ENCODE measurements at places on chromosomes 1 and 21. TPM values are rescaled to one million over a fixed set of nuclear protein-coding genes. Genes with fewer than 3 reads are reported as not detected.

- no peak for DNase-seq
These were observed 54.1 kb downstream of the RIPK4 start for GRCh38 chr21:41712730-41713129.

DNA sequence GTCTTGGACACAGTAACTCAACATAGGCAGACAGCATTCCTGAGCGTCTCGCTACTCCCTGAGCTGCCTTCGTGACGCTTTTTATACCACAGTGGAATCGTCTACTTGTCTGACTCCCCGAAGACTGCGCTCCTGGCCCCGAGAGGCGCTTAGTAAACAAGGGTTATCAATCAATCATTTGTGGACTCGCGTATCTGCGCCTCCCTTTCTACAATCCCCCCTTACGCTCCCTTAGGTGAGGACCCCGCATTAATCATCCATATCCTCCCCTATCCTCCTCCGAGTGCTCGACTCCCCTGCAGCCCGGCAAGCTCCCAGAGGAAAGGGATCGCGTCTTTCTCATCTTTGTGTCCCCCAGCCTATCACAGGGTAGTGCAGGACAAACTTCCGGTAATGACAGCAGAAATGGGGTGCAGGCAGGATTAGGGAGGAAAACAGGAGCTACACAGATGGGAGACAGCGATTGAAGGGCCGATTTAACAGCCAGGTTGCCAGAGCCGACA is 522 bp downstream of the TMEM59 start:
- DNase-seq, result peak; percentile 84

GRCh38 chr1:196180847-196181593 is 427.2 kb downstream of the KCNT2 start:
- DNase-seq, result peak; percentile 9

GRCh38 chr1:214444182-214444939 is 107.0 kb downstream of the PTPN14 start:
- DNase-seq, result no peak

DNA sequence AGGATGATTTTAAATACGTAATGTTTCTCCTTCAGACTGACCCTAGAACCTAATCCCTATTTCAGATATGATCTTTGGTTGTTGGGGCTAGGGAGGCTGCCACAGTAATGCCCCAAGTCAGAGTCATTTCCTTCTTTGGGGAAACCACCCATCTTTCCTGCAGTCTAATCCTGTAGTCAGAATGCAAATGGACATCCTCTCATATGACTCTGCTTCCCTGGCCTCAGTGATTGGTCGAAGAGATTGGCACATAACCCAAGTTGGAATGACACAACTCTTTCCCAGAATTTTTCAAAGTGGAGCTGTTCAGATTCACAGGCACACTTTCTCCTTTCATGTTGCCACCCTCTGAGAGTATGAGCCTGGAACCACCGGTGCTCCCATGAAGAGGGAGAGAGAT is 58.8 kb upstream of the ZNF644 start:
- no peak for DNase-seq

DNA sequence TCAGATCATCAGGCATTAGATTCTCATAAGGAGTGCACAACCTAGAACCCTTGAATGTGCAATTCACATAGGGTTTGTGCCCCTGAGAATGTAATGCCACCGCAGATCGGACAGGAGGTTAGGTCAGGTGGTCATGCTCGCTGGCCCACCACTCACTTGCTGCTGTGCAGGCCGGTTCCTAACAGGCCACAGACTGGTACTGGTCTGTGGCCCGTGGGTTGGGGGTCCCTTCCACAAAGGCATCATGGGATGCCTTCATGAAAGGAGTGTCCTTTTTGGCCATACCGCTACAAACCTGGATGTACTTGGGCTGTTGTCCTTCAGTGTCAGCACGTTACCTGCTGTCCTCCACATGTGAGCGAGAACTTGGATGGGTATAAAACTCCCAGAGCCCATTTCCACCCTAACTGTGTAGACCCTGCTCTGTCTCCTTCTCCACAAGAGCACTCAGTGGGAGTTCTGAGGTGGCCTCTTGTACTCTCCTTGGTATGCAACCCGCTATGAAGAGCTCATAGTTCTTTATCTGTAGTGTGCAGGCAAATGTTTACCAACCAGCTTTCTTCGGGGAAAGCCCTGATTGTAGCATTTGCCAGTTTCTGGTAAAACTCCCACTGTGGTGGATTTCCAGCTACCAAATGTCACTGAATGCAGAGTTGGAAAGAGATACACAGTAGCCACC is 41.7 kb upstream of the SLC19A1 start:
- DNase-seq, result no peak

The CHI3L2 gene
- not detected for polyA plus RNA-seq

DNA sequence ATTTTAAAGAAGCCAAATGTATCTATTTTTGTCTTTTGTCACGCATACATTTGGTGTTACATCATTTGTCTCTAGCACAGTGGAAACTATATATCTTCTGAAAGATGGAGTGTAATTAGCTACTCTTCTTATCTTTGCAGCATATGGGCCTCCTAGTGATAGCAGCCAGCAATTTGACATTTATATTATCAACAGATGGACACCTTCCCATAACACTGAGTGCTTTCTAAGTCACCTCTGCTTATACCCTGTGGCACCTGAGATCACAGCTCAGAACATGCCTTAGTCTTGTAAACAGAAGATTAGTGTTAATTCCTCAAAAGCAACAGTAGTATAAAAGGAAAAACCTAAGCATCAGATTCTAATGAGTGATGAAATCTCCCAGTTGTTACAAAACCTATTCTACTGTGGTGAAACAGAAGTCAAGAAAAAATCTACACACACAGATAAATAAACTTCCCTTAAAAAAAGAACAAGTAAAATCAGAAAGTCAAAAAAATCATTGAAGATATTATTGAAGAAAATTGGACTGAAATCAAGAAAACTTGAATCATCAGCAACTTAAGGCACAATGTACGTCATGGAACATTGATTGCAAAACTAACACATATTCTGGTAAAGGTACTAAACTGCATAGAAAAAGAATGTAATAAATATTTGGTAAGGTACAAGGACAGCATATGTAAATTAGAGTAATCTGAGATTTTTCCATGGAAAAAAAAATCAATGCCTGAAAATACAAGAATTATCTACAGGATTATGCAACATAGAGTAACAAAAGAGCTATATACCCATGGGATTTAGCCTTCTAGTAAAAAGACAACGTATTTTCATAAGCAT is 61.7 kb downstream of the KCNT2 start:
- no peak for DNase-seq

The CELA2A gene
- polyA plus RNA-seq, result 0.23 TPM

DNA sequence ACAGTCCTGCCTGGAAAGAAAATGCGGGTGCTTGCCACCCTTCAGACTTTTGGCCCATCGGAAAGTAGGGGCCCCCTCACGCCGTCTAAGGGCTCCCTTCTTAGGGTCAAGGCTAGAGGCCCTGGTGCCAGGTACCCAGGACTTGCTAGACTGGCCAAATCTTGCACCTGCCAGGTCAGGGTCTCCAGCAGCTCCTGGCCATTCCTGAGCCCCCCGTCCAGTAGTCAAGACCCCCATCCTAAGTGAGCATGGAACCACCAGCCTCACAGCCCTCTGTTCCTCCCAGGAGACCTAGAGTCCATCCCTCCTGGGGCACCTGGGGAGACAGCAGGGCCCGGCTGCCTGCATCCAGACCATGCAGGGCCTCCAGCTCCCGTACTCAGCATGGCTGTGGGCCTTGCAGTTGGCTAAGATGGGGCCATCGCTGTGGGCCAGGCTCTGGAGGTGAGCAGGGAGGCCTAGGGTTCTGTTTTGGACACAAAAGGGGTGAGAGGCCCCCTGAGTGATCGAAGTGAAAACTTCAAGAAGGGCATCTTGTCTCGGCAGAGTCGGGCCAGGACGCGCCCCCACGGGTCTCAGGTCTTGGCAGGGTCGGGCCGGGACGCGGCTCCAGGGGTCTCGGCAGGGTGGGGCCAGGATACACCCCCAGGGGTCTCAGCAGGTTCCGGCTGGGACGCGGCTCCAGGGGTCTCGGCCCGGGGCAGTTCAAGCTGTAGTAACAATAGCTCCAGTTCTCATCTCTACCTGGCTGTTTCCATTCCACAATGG is 5.9 kb downstream of the FNDC10 start:
- DNase-seq, result no peak

The CHD5 gene
- 0.21 TPM for polyA plus RNA-seq

- peak; percentile 84 for DNase-seq
These were observed 135.0 kb downstream of the TGFB2 start for GRCh38 chr1:218480137-218480536.

DNA sequence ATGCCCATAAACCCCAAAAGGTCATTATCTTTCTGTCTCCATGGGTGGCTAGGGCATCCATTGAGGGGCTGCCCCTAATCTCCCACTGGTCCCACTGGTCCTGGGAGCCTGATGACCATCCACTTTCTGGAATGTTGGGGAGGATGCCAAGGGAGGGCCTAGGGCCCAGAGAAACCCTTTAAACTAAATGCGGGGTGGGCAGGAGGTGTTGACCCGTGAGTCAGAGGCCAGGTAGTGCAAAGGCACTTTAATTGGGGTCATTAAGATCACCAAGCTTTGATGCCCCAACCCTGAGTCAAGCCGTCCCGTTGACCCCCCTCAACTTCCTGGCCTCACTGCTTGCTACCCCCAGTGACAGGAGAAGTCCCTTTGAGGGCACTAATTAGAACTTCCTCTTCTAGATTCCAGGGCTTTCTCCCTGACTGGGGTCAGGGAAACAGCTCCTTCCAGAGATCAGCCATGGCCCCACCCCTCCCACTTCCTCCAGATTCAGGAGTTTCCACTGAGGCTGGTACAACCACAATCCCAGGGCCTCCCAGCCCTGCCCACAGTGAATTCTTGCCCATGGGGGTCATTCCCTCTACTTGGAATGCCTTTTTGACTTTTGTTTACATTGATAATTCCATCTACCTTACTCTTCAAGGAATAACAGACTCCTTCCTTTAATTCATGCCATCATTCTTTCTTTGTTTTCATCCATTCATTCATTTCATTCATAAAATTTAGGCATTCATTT is 15.5 kb upstream of the SERINC2 start:
- no peak for DNase-seq

The SDF4 gene
- 73.5 TPM for polyA plus RNA-seq

DNA sequence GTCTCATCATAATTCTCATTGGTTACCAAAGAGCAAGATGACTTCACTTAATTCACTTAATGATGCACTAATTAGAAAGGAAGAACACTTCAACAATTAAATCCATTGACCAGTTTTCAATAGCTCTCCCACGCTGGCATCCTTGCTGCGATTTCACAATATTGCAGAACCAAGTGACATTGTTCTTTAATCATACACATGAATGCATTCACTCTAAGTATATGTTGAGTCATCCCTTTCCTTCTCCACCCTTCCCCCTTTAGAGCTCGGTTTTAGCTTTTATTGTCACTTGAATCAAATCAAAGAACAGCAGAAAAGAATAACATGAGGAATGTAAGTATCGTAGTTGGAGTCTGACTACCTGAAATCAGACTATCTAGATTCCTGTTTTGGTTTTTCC is 233.6 kb upstream of the FMN2 start:
- DNase-seq, result no peak

The WDR64 gene
- polyA plus RNA-seq, result 0.34 TPM

DNA sequence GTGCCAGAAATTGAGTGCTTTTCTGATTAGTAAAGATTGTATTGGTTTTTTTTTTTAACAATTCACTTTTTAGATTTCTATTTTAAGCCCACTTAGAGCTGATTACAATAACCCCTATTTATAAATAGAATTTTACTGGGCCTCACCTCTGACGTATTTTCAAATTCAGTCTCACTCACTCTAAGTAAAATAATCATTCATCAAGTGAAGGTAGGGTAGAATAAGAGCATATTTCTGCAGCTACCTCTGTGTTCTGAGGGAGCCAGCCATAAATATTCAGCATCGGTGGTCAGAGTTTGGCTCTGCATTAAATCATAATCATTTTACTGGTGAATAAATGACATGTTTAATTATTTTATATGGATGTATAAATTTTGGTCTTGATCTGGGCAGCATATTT is 95.8 kb upstream of the UBE2U start:
- no peak for DNase-seq

GRCh38 chr1:67803380-67804279 is 29.6 kb downstream of the GNG12 start:
- DNase-seq, result no peak

GRCh38 chr1:96979304-96980268 is 258.0 kb downstream of the PTBP2 start:
- no peak for DNase-seq

The OR6K3 gene
- polyA plus RNA-seq, result not detected

GRCh38 chr1:67761730-67762129 is 71.5 kb downstream of the GNG12 start:
- DNase-seq, result no peak

- no peak for DNase-seq
These were observed 5.3 kb upstream of the P3R3URF start for GRCh38 chr1:46181343-46182260.

DNA sequence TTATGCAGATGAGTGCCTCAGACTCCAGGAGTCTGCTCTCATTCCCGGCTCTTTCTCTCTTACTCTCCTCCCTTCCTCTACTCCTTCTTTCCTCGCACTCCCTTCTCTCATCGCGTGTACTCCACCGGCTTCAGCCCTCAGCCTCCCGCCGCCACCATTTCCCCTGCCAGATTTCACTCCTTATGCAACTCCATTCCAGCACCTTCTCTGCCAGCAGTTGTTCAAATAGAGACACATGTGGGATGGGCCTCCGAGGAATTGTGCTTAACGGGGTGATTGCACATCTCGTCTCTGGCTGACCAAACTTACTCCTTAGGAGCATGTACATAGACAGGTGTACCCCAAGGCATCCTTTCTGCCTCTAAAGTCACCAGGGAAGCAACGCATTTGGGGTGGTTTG is 2.1 kb downstream of the CNTN2 start:
- DNase-seq, result no peak

DNA sequence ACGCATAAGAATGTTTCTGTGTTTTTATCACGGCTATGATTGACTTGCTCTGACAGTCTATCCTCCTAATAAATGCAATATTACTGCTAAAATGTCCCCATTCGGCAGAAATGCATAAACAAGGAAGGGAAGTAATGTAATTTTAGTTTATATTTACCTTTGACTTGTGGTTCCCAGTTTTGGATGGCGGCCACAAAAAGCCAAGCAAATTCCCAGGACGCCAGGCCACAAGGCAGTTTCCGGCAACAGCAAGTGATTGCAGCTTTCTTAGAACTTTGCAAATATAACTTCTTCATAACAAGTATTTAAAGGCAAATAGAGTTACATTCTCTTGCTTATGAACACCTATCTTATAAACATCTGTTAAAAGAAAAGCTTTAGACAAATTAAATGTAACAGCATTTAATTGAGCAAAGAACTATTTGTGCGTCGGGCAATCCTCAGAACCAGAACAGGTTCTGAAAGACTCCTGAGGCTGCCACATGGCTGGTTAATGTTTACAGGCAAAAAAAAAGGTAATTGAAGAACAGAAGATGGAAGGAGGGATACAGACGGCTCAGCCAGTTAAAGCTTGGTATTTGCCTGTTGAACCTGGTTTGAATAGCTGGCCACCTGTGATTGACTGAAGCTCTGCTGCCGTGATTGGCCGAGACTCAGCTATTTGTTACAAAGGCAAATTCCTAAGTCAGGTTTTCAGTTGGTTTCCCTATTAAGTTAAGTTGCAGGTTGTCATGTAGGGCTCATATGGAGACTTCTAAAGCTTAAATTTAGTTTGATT is 80.8 kb downstream of the C21orf91 start:
- no peak for DNase-seq

The FAM167B gene
- 6.7 TPM for polyA plus RNA-seq

The PODN gene
- polyA plus RNA-seq, result 11.4 TPM

Data from muscle of back (tissue), 13 donors.